ENCODE measurements at places on chromosomes 5 and 9. TPM values are rescaled to one million over a fixed set of nuclear protein-coding genes. Genes with fewer than 3 reads are reported as not detected.

The UCK1 gene
- 22.1 TPM for total RNA-seq

The TAF11L10 gene
- total RNA-seq, result not detected

GRCh38 chr5:68378204-68378820 lies 162.8 kb downstream of the PIK3R1 start:
- peak; percentile 63 for ATAC-seq

DNA sequence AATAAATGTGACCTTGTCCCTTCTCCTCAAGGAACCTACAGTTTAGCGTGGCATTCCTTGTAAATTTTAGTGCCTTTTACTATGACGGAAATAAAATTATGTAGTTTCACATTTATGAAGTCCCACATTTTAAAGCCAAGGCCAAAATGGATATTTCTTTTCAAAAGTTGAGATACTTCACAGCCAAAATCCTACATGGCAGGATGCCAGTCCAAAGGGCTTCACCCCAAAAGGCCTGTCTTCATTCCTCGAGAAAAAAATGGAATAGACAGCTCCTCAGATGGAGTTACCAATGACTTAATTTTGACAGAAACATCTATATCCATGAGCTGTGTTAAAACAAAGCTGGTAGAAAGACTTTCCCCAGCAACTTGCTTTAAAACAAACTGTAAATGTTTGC lies 211.2 kb downstream of the GLIS3 start:
- ATAC-seq, result no peak

DNA sequence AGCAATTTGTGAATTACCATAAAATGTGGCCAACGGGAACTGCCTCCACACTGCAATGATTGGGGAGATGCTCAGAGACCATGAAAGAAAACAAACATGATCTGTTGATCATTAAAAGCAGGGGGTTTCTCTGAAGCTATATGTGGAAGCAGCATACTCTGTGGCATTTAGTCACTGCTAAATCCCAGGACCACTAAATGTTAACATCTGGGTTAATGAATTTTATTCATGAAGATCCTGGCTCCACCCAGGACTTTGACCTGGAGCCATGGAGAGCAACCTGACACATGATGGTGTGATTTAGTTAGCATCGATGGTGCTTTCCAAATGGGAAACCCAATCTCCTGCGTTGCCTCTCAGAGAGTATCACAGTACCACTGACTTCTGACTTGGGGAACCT lies 497.8 kb downstream of the AGTPBP1 start:
- no peak for ATAC-seq

All from activated T-helper 17 cell treated with anti-CD3 and anti-CD28 coated beads, Interleukin-2, amount 50 U/mL, for 72 hours (primary cell).